ENCODE measurements at places on chromosomes 3 and 15. TPM values are rescaled to one million over a fixed set of nuclear protein-coding genes. Genes with fewer than 3 reads are reported as not detected.

GRCh38 chr3:182889948-182890629 is 90.2 kb downstream of the DCUN1D1 start:
- H3K36me3 ChIP-seq = peaks cover 14% of the 10 kb centered on the region
- H3K27ac ChIP-seq = no peak overlapping the region
- H3K27me3 ChIP-seq = no peaks in the 10 kb centered on the region
- H3K4me1 ChIP-seq = peaks cover 20% of the 10 kb centered on the region
- no peak overlapping the region for H3K4me3 ChIP-seq

Gene AHSG
- not detected for total RNA-seq

- no peak overlapping the region for H3K4me3 ChIP-seq
- H3K4me1 ChIP-seq = peaks cover 38% of the 10 kb centered on the region
- DNase-seq = no peak
- H3K27me3 ChIP-seq = no peaks in the 10 kb centered on the region
- H3K27ac ChIP-seq = no peak overlapping the region
These were observed 51.5 kb downstream of the IGF1R start for GRCh38 chr15:98699591-98700424.

- no peak overlapping the region for H3K27ac ChIP-seq
- H3K27me3 ChIP-seq = no peaks in the 10 kb centered on the region
- no peak for DNase-seq
- no peak overlapping the region for H3K4me3 ChIP-seq
- H3K4me1 ChIP-seq = peaks cover 36% of the 10 kb centered on the region
These were observed 10.1 kb downstream of the AGTR1 start for GRCh38 chr3:148707601-148708380.

DNA sequence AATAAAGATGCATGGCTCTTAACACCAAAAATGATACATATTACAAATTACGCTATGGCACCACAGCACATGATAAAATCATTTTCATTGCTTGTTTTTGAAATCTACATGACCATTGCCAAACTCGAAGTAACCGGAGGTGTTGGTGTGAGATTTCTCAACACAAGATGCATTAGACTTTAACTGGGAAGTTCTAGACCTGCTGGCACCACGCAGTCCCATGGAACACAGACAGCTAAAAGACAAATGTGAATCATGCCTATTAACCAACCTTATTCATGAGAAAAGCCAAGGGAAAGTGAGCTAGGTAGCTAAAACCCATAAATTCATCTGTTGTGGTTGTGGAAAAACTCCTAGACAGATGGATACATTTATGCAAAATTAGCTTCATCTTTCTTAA is 595.4 kb downstream of the FOXP1 start:
- peak overlapping the region; percentile 82 for H3K27ac ChIP-seq
- peaks cover 44% of the 10 kb centered on the region for H3K36me3 ChIP-seq
- peaks cover 94% of the 10 kb centered on the region for H3K4me1 ChIP-seq
- H3K4me3 ChIP-seq = no peak overlapping the region
- no peak for DNase-seq
- H3K27me3 ChIP-seq = no peaks in the 10 kb centered on the region

Gene SCN11A
- total RNA-seq = not detected

GRCh38 chr3:86991840-86992435 is 989 bp upstream of the VGLL3 start:
- peak overlapping the region; percentile 92 for H3K4me3 ChIP-seq
- peaks cover 4% of the 10 kb centered on the region for H3K27me3 ChIP-seq
- H3K4me1 ChIP-seq = peaks cover 71% of the 10 kb centered on the region

Gene POLQ
- 6.9 TPM for total RNA-seq

- H3K4me3 ChIP-seq = no peak overlapping the region
- DNase-seq = no peak
These were observed 38.5 kb downstream of the FBLN2 start for GRCh38 chr3:13587442-13587841.

Gene POLG
- 39.6 TPM for total RNA-seq

GRCh38 chr15:78509726-78510312 is 2.4 kb downstream of the HYKK start:
- H3K27me3 ChIP-seq = no peaks in the 10 kb centered on the region
- H3K4me3 ChIP-seq = no peak overlapping the region
- H3K27ac ChIP-seq = no peak overlapping the region
- no peak for DNase-seq
- H3K36me3 ChIP-seq = no peaks in the 10 kb centered on the region
- H3K4me1 ChIP-seq = peaks cover 20% of the 10 kb centered on the region

DNA sequence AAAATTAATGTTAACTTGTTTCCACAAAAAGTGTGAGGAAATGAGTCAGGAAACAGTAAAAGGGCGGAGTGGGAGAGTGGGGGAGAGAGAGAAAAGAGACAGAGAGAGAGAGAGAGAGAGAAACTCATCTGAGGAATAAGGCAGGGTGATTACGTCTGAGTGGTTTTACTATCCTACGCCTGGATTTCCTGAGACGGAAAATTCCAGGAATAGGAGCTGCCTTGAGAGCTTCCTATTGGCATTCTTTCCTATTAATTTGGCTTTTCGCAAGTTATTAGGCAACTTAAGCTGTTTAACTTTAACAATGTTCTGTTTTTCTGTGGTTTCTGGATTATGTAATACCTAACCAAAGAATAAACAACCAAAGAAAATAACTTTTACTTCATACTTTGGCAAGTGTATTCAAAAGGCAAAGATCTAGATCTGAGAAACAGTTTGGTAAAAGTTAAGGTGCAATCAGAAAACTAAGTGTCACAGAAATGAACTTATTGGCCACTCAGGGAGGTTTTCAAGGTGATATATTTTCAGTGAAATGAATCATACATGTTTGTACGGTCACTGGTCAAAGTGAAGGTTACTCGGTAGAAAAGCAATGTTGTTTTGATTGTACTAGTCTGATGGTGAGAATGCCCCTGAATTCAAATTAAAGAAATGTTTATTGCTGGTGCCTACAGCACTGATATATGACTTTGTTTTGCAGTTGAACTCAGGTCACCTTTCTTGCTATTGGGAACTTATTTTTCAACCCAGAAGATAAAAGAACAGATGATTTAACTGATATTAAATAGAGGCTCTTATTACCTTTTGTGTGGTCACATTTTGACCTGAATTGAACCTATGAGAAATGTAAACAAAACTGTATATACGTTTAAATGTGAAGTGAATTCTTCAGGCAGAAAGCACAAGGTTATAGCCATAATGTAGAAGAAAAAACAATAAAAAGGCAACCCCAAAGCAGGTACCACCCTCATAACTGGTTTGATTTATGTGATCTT is 39.9 kb upstream of the TNFSF10 start:
- H3K27ac ChIP-seq = peak overlapping the region; percentile 27
- H3K4me1 ChIP-seq = peaks cover 24% of the 10 kb centered on the region
- peak overlapping the region; percentile 77 for H3K4me3 ChIP-seq
- peak; percentile 61 for DNase-seq
- no peaks in the 10 kb centered on the region for H3K27me3 ChIP-seq

Measured in HFFc6 (cell line).